ENCODE measurements at places on chromosomes 7 and 10. TPM values are rescaled to one million over a fixed set of nuclear protein-coding genes. Genes with fewer than 3 reads are reported as not detected.

The MEPCE gene
- 50.2 TPM for total RNA-seq

DNA sequence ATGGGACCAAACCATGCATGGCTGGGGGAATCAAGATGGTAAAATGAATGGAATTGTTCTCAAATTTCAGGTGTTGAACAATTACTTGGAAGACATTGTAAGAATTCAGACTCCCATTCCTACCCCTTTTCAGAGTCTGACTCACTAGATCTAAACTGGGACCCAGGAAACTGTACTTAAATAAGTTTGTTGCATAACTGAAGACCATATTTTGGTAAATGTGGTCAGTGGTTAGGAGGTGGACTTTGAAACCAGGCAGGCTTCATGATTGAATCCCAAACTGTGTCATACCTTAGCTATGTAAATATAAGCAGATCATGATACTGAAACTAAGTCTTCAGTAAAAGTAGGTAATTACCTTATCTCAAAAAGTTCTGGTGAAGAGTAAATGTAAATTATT, 41.7 kb downstream of the ZWINT start:
- no peak for DNase-seq

DNA sequence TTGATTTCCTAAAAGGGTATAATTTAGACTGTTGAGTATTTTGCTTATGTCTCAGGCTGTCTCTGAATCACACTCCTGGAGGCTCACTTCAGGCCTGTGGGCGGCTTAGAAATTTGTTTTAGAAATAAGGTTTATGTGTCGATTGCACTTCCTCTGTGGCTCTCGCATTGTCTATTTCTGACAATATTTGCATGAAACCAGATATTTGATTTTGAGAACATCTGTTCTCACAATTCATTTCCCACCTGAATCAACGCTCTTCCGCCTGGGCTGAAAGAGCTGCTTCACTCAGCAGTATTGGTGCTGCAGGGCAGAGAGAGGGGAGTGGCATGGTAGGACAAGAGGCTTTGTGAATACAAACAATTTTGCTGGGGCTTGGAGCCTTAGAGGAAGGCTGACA, 262.0 kb downstream of the ADRA2A start:
- no peak for DNase-seq

- no peak for DNase-seq
Observed at GRCh38 chr7:132705146-132705545, 128.9 kb upstream of the PLXNA4 start.

DNA sequence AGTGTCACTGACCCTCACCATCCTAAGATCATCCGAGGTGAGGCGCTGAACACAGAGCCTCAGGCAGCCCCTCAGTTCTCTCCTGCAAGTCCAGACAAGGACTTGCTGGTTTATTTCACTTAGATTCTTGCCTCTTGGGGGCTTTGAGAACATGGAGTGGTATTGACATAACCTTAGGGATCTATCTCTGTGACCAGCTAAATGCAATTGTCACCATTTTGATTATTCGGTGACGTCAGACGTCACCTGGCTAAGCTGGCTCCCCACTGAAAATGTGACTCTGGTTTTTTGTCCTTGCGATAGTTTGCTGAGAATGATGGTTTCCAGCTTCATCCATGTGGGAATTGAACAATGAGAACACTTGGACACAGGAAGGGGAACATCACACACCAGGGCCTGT, 49.2 kb upstream of the SFMBT2 start:
- DNase-seq: no peak

- DNase-seq: no peak
Observed at GRCh38 chr10:17880601-17881000, 71.1 kb upstream of the SLC39A12 start.

DNA sequence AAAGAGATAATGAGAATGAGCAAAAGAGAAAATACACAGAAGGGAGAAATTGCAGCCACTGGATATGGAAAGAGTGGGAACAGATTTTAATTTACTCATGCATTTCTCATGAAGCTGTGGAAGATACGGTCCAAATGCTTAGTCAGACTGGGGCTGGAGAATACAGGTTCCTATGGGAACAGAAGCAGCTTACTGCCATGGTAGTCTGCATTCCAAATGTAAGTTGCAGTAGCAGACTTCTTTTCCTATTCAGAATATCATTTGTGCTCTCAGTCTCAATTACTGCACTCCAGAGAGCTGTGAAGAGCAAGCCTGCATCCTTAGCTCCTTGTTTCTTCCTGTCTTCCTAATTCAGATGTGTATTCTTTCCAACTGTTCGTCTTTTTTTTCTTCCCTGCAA, 190.8 kb upstream of the TMEM196 start:
- DNase-seq: no peak
